Activated CD8-positive, alpha-beta memory T cell treated with anti-CD3 and anti-CD28 coated beads for 24 hours (primary cell): ENCODE measurements at places on chromosomes 4 and X.
A peak's percentile ranks its signal among the peaks of the same experiment; 100 is the strongest.

- DNase-seq, result no peak
These were observed 297.2 kb upstream of the LDB2 start for GRCh38 chr4:17195461-17196275.

DNA sequence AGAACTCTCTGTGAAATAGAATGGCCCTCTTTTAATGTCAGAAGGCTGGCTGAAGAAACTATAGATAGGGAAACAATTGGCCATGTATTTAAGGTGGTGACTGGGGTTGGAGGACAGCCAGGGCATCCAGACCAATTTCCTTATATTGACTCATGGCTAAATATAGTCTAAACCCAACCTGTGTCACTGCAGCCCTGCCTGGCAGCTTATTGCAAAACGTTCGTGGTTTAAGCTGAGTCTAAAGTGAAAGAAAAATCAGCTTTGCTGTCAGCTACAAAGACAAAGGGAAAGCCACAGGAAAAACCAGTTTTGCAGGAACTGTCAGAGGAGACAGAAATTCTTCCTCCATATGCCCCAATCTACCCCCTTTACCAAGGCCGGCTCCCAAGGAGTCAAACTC, 902.8 kb upstream of the NDST4 start:
- DNase-seq, result no peak

GRCh38 chr4:25346913-25347312, 30.1 kb upstream of the ANAPC4 start:
- no peak for DNase-seq

GRCh38 chrX:134745636-134746409, 87.6 kb upstream of the PLAC1 start:
- no peak for DNase-seq

DNA sequence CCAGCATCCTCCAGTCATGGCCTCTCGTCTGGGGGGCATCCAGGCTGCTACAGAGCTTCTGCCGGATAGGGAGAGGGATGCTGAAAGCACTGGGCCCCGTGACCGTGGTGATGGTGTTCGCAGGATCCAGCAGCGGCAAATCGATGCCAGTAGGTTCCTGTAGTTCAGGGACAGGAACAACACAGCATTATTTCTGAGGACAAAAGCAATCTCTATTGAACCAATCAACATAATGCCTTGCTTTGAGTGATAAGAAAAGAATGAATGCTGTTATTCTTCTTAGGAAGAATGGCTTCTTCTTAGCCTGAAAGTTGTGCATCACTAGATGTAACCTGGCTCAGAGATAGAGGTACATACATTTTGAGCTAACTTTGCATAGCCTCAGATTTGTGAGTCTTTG, 378.6 kb downstream of the UNC5C start:
- DNase-seq, result no peak

- DNase-seq, result no peak
These were observed 100.0 kb upstream of the STX18 start for GRCh38 chr4:4641661-4642495.

DNA sequence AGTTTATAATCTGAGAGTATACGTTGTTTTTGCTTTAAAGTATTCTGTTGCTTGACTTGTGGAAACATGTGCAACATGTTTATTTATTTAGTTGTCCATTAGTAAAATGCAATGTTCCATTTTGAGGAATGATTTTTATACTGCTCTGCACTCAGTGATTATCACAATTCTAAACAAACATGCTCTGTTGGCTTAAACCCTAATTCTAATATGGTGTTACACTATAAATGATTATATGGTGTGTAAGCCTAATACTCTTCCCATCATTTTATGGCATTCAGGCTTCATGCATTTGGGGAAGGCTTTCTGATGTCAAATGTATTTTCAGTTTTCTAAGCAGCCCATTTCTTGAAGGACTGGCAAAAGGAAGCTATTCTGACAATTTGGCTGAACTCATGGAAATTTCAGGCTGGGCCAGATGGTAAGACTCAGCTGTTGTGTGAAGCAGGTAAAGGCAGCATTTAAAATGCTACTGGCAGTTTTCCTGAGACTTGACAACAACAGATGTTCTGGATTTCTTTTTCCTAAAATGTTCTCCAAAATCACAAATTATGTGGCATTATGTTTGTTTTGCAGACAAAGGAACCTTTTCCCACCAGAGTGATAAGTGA, 336.7 kb upstream of the GNPDA2 start:
- DNase-seq, result no peak

- no peak for DNase-seq
These were observed 6.3 kb downstream of the FNIP2 start for GRCh38 chr4:158775091-158775651.

DNA sequence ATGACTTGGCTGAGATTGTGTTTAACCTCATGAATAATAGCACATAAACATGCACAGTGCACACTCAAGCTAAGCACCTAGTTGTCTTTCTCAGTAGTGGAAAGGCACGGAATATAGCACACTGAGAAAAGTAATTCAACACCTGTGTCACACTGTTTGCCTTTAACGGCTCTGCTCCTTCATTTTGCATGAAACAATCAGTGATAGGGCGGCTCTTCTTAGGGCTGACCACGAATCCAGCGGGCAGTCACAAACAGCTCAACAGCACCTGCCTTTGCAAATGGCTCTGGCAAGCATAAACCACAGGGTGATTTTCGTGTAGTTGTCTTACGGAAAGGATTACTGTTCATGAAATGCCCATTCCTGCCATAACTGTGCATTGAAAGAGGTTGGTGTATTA, 954.0 kb upstream of the TENM3 start:
- DNase-seq, result no peak

- DNase-seq, result no peak
These were observed 20.4 kb upstream of the PI4K2B start for GRCh38 chr4:25213347-25213979.

DNA sequence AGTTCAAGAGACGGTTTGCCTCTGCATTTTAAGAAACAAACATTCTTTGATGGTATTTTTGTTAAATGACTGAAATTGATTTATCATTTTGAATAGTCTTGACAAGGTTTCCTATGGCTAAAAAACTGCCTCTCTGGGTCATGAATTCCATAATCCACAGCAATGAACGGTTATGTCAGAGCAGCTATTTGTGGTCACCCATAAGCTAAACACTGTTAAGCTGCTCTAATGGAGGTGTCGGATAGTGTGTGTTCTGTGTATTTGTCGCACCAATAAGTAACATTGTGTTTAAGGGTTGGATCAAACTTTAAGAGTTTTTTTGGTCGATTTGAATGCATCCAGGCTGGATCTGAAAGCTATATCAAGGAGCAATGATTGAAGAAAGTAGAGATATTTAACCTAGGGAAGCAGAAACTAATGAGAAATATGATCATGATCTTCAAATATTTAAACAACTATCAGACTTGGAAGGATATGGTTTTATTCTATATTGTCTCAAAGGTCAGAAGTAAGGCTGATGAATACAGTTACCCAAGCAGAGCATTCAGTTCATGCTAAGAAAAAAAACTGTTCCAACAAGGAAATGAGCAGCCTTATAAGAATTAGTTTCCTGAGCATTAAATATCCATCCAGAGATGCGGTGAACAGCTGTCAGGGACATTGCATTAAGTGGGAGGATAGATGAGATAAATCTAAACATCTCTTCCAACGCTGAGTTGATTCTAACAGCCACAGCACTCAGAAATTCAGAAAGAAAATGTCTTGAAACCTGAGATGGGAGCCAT, 232.3 kb upstream of the RPS6KA3 start:
- DNase-seq, result no peak

- DNase-seq, result no peak
These were observed 38.5 kb upstream of the MED14 start for GRCh38 chrX:40773809-40774208.

DNA sequence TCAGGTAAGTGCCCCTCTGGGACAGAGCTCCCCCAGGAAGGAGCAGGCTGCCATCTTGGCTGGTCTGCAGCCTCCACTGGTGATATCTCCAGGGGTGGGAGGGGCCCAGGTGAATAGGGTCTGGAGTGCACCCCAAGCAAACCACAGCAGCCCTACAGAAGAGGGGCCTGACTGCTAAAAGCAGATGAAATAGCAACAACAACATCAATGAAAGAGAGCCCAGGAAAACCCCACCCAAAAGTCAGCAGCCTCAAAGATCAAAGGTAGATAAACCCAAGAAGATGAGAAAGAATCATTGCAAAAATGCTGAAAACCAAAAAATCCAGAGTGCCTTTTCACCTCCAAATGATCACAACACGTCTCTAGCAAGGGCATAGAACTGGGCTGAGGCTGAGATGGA, 92.5 kb upstream of the PAGE3 start:
- DNase-seq, result no peak

- DNase-seq, result no peak
These were observed 178.0 kb downstream of the GASK1B start for GRCh38 chr4:157994863-157995262.

DNA sequence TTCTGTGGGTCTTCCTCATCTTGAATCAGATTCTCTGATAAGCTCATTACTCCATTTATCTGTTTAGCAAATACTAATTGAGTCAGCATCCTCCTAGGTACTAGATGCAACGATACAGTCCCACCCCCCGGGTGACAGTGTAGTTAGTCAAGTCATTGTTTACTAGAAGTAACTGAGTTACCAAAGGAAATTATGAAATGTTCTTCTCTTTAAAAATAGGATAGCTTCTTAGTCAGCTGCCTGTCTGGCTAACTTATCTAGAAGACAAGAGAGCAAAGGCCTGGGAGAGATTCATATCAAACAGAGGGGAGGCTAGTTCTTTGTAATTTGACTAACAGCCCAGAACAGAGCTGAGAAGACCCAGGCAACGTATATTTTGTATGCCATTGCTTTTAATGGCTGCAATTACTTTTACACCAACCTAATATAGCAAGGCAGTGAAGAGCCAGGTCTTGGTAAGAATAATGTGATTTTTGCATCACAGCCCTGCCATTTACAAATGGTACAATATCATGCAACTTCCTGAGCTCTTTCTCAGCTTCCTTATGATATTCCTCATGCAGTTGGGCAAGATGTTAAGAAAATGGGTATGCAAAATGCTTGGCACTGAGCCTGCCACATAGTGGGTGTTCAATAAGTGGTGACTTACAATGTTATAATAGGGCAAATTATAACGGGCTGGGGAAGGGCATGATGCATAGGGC, 149.9 kb downstream of the CHIC2 start:
- DNase-seq, result no peak

DNA sequence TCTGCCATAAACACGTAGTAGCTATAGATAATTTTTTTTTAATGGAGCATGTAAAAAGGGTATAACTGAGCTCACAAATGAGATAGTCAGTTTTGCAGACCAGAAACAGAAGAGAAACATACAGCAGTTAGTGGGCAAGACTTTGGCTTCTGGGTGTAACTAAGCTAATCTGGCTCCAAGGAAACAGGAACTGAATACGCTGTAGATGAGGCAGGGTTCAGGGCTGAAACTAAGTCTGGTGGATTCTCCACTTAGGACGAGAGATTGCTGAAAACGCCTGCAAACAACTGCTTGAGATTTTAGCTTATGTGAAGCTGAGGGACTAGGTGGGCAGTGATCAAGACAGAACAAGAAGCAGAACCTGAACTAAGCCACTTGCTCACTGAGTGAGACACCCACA, 91.7 kb downstream of the SMIM20 start:
- DNase-seq, result no peak

GRCh38 chrX:13164611-13165010, 120.2 kb upstream of the FAM9C start:
- no peak for DNase-seq

DNA sequence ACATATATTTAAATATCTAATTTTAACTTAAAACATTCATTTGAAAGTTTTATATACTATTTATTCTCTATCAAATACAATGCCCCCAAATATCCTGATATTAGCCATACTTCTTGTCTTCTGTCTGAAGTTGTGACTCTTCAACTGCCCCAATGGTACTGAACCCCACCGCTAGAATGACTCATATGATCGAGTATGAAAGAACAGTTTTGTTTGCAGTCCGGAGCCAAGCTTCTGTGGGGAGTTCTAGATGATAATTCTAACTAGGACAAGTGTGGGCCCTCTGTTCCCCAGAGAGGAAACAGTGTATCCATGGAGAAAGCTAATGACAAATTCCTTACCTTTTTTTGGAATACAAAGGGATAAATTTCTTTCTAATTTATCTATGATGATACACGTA, 24.7 kb upstream of the CT47A1 start:
- no peak for DNase-seq

DNA sequence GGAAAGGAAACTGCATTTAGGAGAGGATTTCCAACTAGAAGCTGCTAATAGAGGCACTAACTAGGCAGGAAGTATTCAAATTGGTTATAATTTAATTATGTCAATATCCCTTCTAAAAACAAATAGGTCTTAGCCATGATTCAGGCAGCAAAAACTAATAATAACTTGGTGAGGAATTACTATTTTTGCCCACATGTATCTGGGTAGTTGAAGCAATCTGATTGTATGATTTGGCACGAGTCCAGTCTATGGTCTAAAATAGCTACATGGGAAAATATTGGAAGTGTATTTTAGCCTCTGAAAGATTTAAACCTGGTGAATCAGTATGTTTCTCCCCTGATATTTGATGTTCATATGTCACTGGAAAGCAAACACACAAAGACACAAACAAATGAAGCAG, 62.2 kb downstream of the MFAP3L start:
- no peak for DNase-seq

DNA sequence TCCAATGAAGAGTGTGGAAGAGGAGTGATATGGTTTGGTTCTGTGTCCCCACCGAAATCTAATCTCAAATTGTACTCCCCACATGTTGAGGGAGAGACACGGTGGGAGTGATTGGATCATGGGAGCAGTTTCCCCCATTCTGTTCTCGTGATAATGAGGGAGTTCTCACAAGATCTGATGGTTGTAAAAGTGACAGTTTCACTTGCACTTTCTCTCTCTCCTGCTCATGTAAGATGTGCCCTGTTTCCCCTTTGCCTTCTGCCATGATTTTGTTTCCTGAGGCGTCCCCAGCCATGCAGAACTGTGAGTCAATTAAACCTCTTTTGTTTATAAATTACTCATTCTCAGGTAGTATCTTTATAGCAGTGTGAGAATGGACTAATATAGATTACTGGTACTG, 39.6 kb downstream of the FAM47C start:
- no peak for DNase-seq

DNA sequence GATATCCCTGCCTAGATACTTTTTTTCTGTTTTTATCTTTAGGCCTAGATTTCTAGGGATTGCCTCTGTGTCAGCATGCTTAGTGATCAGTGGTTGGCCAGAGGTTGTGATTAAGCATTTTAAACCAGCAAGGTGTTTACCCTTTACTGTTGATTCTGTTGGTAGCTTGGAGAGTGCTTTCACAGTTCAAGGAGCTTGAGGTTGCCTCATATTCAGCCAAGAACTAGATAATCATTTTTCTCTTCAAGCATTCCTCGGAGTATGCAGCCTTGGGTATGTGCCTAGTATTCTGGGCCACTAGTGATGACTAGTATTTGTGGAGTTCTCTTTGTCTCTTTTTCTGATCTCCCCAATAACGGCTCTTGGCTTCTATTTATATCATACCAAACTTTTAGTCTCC, 20.4 kb downstream of the APOOL start:
- DNase-seq, result no peak

DNA sequence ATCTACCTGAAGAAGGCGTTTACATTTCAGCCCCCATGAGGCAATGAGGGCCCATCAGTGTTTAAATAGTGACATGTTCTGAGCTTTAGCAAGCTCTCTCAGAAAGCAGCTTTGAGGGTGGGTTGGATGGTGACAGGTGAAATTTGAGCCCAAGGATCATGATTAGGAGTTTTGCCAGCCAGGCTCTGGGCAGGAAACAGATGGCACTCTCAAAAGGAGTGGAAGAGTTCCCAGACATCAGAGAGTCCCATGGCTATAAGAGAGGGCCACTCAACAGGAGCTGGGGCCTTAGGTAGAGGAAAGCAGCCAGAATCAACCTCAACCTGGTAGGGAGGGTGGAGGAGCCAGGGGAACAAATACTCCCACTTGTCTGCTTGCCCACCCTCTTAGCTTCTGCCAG, 499.8 kb downstream of the MID1IP1 start:
- no peak for DNase-seq

GRCh38 chr4:154491341-154492271, at the start of gene DCHS2:
TSS of gene DCHS2 (minus strand) at chr4:154491799. CDS start at chr4:154491355, 444 bp downstream.
- peak; percentile 56 for DNase-seq
